ENCODE measurements at places on chromosomes 3 and 15.

DNA sequence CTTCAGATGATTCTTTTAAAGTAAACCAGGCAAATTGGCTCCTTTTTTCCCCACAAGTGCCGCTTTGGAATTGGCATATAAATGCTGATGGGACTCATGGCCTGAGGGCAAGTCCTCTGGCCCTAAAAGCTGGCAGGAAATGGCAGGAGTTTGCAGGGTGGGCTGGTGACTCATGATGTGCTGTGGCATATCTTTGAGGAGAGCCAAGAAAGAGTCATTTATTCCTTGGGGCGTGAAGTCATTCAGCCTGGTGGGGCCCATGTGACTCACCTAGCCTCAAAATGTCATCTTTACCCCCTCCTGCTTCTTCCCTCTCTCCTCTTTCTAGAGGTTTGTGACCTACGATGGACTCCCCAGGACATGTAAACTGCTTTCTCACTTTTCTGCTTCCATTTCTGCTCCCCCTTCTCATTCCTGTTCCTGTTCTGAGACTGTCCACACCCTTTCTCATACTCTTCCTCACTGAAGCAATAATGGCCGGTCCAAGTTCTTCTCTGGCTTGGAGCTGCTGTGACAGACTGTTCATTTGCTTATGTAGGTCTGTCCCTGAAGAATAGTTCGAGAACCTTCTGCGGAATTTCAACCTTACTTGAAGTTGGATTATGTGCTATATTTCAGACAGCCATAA, 326.1 kb downstream of the SATB1 start:
- no peak for DNase-seq

DNA sequence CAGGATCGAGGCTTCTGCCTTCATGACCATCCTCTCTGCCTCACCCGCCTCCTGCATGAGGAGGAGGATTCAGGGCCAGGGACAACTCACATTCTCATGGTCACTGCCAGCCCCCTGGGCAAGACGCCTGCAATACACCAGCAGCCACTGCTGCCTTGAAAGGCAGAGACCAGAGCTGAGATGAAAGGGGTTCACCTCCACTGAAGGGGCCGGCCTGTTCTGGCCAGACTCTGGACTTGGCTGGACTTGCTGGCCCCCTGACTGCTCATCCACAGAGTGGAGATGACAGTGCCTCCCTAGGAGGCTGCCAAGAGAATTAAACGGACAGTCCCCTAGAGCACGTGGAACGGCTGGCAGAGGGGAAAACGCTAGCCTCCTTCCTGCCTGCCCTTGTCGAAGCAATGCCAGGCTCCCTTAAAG, 35.2 kb downstream of the MGLL start:
- no peak for DNase-seq

- DNase-seq, result no peak
Measured at GRCh38 chr3:9250236-9250635, 790 bp upstream of the SRGAP3 start.

DNA sequence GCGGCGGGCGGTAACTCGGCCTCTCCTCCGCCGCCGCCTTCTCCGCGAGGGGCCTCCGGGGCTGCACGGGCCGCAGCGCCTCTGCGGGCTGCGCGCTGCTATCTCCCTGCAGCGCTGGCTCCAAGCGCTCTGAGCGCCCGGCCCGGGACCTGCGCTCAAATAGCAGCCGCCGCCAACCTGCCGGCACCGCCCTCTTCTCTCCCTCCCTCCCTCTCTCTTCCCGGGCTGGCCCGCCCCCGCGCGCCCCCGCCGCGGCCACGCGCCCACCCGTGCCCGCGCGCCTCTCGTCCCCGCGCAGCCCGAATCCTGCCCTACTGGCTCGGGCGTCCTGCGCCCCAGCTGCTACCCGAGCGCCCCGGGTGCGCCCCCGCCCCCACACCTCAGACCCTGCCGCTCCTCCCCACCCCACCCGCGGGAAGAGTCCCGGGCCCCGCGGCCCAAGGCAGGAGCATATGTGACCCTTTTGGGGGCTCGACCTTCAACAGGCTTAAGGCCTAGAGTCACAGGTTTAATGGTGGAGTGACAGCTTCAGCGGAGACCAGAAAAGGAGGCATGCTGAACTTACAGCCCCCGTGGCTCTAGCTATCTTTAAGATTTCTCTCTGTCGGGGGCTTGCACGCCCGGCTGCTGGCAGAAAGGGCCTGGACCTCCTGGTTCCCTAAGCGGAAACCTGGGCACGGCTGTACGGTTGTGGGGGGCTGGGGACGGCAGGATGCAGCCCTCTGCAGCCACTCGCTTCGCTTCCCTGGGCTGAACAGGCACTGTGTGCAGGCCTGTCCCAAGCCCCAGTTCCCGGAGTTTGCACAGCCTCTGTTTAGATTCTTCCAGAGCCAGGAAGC, at the start of gene CACNA2D2:
TSS of gene CACNA2D2 (minus strand) at position 131 of the 839 bp plus-strand sequence. CDS start 211 bp downstream, outside the sequence.
- peak; percentile 8 for DNase-seq

GRCh38 chr3:129888771-129889170, 4.7 kb downstream of the TMCC1 start:
- no peak for DNase-seq

GRCh38 chr15:61653110-61653509, 407.1 kb downstream of the VPS13C start:
- DNase-seq, result no peak

DNA sequence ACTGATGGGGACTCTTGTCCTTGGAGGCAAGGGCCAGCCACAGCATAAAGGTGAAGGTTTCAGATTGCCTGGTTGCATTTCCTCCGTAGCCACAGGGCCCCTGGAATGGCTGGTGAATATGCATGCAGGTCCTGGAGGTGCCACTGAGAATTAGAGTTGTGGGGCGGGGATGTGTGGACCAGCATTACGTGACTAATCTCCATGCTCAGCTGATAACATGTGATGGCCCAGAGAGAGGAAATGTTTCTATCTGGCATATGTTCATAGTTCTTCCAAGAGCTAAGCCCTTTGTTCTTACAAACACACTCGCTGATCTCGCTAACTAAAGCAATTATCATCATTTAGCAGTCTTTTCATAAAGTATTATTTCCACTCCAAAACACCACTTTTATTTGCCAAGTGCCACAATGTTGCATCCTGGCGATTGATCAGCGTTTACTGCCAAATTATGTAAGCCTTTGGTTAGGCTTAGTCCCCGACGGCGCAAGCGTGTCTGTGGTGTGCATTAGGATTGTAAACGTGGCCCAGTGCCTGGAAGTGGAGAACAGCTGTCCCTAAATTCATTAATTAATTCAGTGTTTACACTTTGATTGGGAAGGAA, 55.9 kb downstream of the CGNL1 start:
- peak; percentile 81 for DNase-seq

GRCh38 chr3:156750874-156751245, 75.3 kb upstream of the LEKR1 start:
- no peak for DNase-seq

DNA sequence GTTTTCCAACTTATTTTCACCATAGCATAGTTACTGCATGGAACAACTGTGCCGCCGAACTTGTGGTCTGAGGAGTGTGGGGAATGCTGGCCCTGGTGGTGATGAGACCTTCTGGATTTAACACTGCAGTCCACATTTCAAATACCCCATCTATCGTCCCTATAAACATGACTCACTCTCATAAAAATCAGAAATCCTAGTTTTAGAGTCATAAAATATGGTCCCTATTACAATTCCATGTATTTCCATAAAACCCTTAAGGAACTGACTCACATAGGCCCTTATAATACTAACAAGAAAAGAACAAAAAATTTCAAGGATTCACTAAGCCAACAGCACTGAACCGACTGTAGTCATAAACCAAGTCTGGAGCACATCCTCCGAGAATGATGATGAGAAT, 147.2 kb downstream of the FOXP1 start:
- no peak for DNase-seq

GRCh38 chr15:101667881-101668280, 15.7 kb upstream of the TM2D3 start:
- DNase-seq, result no peak

DNA sequence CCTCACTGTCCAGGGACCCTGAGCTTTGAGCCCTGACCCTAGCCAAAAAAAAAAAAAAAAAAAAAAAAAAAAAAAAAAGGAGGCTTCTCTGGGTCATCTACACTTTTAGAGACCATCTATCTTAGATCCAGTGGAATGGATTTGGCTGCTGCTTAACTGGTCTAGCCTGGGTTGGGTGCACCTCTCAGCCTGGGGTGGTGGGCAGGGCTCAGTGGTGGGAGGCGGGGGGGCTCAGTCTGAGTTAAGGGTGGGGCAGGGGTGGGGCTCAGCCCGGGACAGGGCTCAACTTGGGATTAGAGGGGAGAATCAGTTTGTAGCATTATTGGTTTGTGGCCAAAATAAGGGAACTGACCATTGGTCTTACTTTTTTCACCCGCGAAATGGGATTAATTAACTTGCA, 139.2 kb downstream of the TPRA1 start:
- DNase-seq, result no peak

- DNase-seq, result no peak
Measured at GRCh38 chr15:70311821-70312220, 214.1 kb upstream of the TLE3 start.

DNA sequence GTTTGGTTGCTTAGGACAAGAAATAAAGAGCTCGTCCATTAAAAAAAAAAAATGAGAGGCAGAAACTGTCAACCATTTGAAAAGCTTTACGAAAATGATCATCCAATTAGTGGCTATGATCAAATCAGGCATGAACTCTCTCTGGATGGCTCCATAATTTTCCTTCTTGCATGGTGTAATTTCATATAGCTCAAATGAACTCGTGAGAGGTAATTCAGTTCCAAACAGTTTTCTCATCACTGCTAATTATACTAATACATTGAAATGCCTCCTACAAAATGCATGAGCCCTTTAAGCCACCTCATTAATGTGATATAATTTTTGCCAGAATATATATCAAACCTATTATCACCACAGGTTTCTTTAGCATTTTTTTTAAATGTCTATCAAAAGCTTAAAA, 239.5 kb upstream of the MEIS2 start:
- no peak for DNase-seq

GRCh38 chr3:160885791-160886286, 129.8 kb downstream of the PPM1L start:
- no peak for DNase-seq

DNA sequence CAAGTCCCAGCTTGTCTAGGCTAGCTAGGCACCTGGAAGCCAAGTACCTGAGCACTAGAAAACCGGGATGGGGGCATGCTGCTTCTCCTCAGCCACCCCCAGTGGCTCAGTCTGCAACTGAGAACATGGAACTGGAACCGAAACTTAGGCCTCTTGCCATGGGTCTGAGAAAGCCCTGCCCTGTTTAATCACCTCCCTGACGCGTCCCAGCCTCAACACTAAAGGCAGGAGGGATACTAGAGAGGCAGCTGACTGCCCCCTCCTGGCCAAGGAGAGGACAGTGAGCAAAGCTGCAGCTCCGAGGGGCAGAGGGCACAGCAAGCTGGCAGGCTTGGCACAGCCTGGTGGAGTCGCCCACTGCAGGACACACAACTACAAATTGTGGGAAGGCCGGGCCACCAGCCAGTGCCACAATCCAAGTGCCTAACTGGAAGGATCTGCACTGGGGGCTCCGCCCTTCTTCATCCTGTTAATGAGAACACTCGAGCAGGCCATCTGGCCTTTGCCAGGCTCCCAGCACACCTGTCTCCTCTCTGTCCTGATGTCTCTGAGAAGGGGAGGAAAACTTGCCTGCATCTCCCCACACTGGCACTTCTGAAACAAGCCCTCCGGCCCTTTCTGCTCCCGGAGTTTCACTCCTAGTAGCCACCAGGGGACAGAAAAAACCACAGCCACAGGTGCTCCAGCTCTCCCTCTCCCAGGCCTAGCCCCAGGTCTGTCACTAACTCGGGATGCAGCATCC, 53.7 kb downstream of the BDH1 start:
- DNase-seq, result peak; percentile 51

DNA sequence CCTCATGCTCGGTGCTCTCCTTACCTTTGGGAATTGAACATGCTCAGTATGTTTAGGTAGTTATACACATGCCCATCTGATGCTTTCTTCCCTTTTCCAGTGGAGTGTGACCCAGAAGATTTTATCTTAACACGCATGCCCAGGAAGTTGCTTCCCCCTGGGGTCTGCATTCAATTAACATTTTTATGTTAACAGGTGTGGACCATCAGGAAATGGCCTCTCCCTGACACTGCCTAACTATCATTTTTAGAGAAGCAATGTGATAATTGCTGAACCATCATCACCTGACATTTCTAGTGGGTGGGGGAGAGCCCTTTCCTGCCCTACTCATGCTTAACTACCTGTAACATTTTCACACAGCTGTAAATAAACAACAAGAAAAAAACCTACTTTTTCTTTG, 55.1 kb upstream of the TGFBR2 start:
- no peak for DNase-seq

- DNase-seq, result no peak
Measured at GRCh38 chr3:61699622-61700021, 138.3 kb downstream of the PTPRG start.

DNA sequence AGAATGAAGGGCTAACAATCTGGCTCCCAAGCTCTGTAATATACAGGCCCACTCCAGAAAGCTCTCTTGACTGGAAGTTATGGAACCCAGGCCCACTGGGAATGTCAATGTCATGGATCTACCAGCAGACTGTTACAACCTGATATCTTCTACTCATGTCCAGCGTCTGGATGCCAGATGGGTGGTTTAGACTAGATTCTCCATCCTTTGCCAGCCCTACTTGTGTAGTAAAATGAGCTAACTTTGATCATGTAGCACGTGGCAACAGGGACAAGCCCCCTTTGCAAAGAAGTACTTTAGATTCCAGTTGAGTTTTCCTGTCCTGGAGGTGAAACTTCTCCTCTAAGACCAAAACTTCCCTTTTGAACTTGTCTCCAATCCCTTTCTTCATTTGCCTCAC, 55.1 kb downstream of the HEG1 start:
- DNase-seq, result no peak

DNA sequence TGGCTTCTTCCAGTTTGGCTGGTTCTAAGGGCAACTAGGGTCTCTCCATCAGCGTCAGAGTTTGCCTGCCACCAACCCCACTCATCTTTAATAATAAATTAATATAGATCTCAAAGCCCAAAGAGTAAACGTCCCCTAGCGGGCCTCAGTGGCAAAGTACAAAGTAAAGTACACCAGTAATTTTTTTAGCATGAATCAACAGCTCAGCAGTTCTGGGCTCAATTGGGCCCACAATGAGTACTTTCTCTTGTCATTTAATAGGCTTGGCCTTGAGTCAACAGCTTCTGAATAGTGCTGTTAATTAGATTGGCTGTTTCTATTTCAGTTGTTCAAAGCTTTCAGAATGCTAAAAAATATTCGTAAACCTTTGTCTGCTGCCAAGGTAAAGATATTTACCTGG, 89.0 kb upstream of the PFN2 start:
- DNase-seq, result no peak

DNA sequence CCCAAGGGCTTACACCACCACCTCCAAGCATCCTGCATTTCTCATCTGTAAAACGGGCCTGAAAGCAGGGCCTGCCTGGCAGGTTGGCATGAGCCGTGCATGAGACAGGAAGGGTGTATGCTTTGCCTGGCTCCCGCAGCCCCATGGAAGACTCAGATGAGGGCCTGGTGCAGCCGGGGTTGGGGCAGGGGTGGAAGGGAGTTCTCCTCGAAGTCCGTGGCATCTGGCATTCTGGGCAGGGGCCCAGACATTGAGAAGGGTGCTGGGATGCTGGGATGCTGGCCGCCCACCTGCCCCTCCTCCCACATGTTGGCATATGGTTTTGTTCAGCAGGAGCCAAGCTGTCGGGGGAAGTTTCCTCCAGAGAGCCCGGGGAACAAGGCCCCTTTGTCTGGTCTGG, 13.0 kb upstream of the FBLN2 start:
- DNase-seq, result peak; percentile 54
